ENCODE measurements at places on chromosomes 11 and 22.

DNA sequence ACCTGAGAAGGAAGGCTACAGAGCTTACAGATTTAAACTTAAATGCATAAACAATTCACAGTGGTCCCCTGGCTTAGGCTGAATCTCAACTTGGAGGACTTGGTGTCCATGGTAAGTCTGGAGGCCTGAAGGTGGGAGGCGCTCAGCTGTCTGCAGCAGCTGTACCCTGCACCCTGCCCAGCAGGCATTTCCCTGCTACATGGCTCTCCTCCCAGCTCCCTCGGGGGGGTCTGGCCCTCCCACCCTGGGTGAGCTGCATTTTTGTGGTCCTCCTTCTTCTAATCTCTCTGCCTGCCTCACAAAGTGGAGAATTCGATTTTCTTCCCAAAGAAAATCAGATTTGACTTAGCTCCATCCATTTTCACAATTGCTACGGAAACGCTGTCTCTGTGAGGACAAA, 273.2 kb downstream of the KIRREL3 start:
- no peak for DNase-seq

DNA sequence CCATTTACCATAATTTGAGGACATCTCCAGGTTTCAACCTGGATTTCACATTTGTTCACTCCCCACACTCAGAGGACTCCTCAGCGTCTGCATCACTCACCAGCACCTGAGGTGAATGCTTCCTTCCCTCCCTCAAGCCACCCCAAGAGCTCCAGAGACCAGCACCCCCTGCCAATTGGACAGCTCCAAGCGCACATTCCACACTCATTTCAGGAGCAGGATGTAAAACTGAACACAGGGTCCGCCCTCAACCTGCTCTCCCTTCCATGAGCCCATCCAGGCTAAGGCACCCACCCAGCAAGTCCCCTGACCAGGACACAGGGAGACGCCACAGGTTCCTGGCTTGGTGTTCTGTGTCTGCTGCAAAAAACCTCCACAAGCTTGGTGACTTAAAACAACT, 3.9 kb downstream of the SCGB1D1 start:
- DNase-seq: no peak

DNA sequence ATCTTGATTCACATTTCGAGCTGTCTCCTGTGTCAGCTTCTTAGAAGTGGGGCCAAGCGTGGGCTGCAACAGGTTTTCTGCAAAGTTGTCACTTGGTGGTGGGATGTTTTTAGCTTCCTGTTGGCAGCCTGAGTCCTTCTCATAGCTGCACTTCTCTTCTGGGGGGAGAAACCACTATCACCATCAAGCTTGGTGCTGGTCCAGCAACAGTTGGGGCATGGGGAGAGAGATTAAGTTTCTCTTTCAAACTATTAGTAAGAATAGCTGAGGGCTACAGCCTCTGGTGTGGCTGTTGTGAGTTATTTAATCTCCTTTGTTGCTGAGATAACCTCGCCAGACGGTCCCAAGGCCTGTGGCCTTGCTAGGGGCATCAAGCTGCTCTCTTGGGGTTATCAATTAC, 123.3 kb upstream of the CRYBB3 start:
- DNase-seq: no peak

DNA sequence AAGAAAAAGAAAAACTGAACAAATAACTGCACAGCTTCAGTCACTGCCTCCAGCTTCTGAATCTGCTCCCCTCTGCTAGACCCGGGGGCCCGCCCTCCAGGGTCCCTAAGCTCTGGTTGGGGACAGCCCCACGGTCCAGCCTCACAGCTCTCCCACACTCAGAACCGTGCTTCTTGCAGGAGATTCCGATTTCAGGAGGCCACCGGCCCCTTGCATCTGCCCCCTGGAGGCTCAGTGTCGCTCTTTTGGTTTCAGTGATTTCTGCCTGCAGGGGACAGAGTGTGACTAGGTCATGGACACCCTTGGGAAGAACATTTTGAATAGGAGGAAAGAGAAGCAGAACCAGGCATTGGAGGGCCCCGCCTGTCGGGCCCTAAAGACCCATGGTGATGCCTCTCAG, 23.1 kb upstream of the RPS3 start:
- DNase-seq: no peak

DNA sequence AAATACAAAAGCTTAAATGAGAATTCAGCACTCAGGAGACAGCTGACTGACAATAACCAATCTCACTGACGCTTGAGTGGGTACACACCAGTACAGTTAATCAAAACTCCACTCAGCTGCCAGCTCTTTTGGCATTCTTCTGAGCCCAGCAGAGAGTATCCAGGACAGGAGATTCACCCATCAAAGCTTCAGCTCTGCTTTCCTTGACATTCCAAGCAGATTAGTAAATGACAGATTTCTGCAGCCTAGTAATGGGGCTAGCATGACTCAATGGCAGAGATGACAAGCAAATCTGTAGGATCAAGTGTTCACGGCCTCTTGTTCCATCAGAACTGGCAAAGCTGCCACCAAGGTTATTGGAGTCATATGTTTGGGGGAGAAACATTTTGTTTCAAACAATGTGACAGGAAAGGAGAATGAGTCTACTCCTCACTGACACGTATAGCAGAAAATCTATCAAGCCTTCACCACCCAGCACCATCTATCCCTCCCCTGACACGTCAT, 420.0 kb downstream of the DYNC2H1 start:
- DNase-seq: no peak

DNA sequence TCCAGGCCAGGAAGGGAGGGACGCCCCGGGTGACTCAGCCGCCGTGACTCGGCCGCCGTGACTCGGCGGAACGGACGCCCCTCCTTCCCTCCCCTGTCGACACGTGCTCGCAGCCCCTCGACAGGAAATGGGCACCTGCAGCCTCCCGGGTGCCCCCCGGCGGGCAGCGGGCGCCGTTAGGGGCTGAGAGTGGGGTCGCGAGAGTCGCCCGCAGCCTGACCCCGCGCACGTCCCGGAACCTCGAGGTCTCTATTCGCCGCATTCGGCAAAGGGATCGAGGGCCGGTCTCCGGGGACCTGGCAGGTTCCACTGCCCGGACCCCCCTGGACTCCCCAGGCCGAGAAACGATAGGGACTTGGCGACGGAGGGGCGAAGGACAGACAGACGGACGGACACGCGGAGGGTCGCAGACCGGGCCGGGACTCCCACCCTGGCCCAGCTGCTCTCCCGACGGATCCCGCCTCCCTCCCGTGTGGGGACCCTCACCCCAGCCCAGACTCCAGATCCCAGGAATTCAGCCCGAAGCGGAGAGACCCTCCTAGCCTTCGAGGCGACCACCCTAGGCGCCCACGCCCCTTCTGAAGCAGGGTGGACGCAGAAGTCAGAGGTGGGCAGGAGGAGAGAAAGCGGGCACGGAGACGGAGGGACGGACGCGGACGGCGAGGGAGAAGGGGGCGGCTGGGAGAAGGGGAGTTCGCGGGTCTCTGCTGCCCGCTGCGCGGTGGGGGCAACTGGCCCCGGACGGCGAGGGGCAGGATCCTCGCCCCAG, 648 bp downstream of the FOSL1 start:
- peak; percentile 62 for DNase-seq

GRCh38 chr11:94728541-94728940, 39.6 kb upstream of the AMOTL1 start:
- no peak for DNase-seq

DNA sequence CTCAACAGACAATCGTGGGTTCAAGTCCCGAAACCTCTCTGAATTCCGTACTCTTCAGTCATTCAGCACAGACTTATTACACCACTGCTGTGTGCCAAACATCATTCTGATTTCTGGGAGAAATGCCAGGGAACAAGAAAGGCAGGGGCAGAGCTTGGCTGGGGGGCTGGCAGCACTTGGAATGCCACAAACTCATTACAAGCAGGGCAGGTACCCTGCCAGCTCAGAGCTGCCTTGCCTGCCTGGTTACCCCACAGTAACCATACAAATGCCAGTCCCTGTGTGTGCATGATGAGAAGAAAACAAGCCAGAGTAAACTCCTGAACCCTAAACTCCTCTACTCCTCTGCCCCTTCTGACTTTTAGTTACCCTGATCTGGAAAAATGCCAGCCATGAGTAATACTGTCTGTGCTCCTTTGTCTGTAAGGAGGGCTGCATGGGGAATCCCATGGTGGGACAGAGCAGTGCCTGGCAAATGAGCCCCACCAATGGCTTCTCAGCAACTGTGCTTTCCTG, 6.9 kb upstream of the RAD9A start:
- DNase-seq: no peak

GRCh38 chr11:117814766-117815261, 9.7 kb downstream of the FXYD2 start:
- DNase-seq: peak; percentile 87

- no peak for DNase-seq
Observed at GRCh38 chr11:66743271-66743968, 14.4 kb upstream of the SPTBN2 start.

GRCh38 chr11:92803391-92803790, 166.1 kb upstream of the MTNR1B start:
- no peak for DNase-seq

DNA sequence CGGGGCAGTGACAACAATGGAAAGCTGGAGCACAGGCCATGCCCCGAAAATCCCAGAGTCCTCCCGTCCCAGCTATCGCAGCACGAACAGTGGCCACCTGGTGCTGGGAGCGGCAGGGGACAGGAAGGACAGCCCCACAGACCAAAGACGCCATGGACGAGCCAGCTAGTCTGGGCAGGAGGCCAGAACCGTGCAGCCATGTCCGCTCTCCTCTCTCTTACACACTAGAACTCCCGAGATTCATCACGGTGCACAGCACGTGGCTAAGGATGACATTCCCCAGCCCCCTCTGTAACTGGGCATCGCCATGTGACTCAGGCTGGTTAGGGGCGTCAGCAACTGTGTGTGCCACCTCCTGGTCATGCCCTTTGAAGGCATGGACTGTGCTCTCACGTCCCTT, 4.6 kb downstream of the CDPF1 start:
- DNase-seq: no peak

DNA sequence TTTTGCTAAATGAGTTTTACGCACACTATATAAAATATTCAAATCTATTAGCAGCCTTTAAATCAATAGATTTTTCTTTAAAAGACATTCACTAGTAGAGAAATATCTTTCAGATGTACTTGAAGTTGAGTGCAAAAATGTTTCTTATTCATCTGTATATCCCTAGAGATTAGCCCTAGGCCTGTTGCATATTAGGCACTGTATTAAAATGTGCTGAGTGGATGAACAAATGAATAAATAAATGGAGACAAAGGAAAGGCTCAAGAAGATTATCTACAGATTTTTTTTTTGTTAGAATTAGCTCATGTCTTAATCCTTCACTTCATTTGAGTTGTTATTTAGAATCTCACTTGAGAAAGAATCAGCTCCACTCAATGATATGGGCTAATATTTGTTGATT, 12.0 kb upstream of the MMP13 start:
- no peak for DNase-seq

DNA sequence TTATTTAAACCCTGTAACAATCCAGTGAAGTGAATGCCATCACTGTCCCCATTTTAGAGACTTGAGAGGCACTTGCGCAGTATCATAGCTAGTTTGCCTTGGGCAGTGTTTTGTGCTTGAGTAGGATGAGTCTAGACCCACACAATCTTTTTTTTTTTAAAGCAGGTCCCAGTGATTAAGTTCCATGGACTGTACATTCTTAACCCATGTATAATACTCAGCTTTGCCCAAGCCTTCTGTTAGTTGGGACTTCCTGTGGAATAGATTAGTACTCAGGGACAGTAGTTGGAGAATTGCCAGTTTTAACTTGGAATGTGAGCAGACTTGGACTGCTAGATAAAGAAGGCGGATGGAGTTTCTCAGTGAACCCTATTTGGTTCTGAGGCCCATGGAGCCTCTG, 108.6 kb upstream of the RASSF10 start:
- DNase-seq: no peak

- no peak for DNase-seq
Observed at GRCh38 chr11:115985896-115986295, 481.7 kb upstream of the CADM1 start.

- DNase-seq: no peak
Observed at GRCh38 chr11:2554338-2555207, 109.8 kb downstream of the KCNQ1 start.

- no peak for DNase-seq
Observed at GRCh38 chr11:116697011-116697410, 75.8 kb downstream of the BUD13 start.

GRCh38 chr11:93034031-93034722, 64.7 kb downstream of the MTNR1B start:
- DNase-seq: no peak

DNA sequence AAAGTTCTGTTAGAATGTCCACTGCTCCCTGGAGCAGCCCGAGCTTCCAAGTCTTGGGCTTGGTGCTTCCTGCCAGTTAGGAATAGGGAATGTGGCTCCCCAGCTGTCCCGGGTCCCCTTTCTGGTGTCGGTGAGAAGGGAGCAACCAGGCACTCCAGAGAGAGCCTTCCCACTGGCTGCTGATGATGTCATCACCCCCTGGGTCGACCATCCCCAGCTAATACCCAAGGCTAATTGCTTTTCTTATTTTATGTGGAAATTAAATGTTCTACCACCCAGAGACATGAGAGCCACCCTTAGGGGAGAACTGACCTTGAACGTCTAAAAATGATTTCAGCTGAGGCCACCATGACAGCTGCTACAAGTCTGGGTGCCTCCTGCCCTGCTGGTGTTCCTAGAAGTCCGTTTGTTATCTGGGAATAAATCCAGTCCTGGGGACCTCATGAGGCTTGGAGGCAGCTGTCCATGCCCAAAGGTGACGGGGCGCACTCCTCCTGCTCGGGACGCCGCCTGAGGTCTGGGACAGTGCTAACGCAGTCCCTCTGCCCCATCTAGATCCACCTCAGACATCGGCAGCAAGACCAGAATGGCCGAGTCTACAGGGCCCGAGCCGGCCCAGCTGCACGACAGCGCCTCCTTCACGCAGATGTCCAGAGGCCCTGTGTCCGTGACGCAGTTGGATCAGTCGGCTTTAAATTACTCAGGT, 42.3 kb downstream of the C11orf91 start:
- DNase-seq: no peak

GRCh38 chr22:43431808-43432554, 20.2 kb downstream of the MPPED1 start:
- no peak for DNase-seq

DNA sequence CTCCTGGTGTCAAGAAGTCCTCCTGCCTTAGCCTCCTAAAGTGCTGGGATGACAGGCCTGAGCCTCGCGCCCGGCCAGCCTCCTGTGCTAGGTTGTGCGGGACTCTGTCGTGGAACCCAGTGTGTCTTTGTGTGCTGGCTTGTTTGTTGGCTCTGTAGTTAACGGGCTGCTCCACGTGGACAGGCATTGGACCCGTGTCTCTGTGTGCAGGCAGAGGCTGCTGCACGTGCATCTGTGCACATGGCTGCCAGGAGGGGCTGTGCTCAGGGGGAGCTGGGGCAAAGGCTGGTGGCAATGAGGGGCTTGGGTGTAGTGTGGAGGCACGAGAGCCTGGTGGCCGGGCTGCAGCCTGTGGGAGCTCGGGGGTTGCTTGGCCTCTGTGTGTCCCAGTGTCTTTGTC, 121.3 kb upstream of the ALDH3B2 start:
- DNase-seq: no peak

Measured in CD4-positive, alpha-beta T cell treated with Interferon alpha-2 for 1 hour (primary cell).